COR-L47 (cell line): ENCODE measurements at places on chromosomes 3 and 15.

- no peak for DNase-seq
Observed at GRCh38 chr15:91881569-91882297, 28.2 kb downstream of the SLCO3A1 start.

- peak; percentile 43 for DNase-seq
Observed at GRCh38 chr15:68640791-68641331, 62.1 kb downstream of the CORO2B start.

- no peak for DNase-seq
Observed at GRCh38 chr3:188590557-188590956, 436.6 kb downstream of the LPP start.

- DNase-seq = no peak
Observed at GRCh38 chr15:71010472-71010871, 104.8 kb upstream of the THSD4 start.

DNA sequence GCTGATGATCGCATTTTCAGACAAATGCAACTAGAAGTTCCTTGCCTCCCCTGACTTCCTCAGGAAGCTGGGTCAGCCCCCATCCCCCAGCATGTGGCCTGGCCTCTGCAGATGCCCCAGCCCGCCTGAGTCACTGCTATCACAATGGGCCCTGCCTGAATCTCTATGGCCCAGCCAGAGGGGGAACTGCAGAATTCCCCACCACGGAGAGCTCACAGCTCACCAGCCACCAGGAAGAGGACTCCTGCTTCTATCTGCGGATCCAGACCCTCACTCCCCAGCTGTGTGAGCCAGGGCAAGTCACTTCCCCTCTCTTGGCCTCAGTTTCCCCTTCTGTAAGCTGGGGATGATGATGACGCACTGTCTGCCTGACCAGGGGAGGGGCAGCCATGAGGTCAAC is 6.9 kb downstream of the PLXND1 start:
- DNase-seq = no peak

DNA sequence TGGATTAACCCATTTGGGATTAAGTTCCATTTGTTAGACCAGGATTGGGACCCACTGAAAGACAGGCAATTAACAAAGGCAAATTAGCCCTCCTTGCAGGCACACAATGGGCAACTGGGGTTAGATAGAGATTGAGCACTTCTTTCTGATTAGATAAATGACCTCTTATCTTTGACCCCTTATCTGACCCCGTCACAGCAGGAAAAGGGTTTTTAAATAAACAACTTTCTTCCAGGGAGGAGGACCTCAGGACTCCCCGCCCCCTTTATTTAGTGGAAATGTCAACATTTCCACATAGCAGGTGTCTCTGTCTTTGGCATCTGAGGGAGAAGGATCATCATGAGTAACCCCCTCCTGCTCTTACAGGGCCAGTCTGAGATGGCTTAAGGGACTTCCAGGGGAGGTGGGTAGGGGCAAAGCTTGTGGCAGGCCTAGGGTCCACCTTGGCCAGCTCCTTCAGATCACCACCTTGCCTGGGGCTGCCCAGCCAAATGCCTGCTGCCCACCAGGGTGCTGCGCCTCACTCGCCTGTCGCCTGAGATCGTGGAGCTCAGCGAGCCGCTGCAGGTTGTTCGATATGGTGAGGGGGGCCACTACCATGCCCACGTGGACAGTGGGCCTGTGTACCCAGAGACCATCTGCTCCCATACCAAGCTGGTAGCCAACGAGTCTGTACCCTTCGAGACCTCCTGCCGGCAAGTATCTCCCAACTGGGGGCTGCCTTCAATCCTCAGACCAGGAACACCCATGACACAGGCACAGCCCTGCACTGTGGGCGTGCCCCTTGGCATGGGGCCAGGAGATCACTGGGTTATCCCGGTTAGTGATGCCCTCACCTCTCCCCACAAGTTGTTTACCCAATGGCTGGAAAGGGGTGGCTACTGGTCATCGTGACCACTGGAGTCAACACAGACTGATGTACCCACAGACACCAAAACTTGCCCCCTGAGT is 2.6 kb upstream of the WDR6 start:
- no peak for DNase-seq

DNA sequence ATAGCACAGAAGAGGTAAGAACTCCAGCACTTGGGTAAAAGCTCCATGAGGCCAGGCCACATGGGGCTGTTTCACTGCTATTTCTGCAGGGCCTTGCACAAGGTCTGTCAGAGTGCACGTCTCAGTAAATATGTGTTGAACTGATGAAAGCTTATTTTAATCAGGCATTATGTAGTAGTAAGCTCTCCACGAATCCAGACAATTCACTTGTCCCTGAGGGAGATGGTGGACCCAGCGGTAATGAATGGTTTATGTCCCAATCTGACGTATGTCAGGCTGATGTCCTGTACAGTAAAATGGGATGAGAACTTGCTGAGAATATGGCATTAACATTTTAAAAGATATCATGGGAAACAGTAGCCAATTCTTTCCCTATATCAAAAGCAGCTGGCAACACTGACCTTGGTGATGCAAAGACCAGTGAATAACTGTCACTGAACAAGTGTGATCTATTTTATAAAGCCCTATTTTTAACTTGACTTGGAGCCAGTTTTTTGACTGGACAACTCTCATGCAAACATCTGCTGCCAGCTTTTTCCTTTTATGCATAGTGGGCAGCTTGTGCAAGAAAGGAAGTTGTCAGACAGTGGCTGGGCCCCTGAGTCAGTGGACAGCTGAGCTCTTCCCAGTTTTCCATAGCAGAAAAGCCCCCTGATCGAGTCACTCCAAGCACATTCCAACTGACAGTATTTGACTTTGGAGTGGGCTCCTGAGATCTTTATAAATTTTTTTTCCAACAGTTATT is 519.8 kb upstream of the MDFIC2 start:
- no peak for DNase-seq

GRCh38 chr3:134423153-134423552 is 48.9 kb upstream of the AMOTL2 start:
- peak; percentile 12 for DNase-seq

DNA sequence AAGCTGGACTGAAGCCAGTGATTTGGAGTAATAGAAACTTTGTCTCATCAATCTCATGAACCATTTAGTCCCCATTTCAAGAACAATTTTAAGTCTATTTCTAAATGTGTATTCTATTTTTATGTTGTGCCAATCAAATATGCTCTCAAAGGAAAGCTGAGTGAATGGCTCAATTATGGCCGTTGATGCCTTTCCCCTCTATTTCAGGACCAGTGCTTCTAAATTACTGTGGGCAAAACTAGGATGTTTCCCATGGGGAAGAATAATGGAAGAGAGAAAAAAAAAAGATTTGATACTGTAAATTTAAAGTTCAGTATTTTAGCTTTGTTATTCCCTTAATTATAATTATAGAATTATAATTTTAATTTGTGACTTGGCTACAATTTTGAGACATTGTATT is 110.1 kb downstream of the CADM2 start:
- no peak for DNase-seq

DNA sequence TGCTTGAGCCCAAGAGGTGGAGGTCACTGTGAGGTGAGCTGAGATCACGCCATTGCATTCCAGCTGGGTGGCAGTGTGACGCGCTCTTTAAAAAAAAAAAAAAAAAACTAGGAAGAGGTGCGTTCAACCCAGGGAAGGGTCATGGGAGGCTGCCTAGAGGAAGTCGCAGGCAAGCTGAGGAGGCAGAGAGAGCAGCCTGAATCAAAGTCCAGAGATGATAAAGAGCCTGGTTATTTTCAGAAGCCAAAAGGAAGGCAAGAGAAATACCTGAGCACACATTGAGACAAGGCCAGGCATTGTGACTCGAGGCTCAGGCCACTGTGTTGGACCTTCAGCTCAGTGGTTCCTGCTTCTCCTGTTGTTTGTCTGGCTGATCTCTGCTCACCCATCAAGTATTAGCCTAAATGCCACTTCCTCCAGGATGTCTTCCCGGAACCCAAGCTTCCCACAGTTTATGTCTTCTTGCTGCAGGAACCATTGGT is 16.1 kb upstream of the GCNT3 start:
- DNase-seq = no peak

- no peak for DNase-seq
Observed at GRCh38 chr3:180335050-180335449, 266.9 kb upstream of the TTC14 start.

GRCh38 chr3:16849795-16850194 is 35.0 kb upstream of the PLCL2 start:
- DNase-seq = no peak

- DNase-seq = peak; percentile 89
Observed at GRCh38 chr3:161914703-161915417, 418.3 kb downstream of the OTOL1 start.
